ENCODE measurements at places on chromosomes 6 and 20.

DNA sequence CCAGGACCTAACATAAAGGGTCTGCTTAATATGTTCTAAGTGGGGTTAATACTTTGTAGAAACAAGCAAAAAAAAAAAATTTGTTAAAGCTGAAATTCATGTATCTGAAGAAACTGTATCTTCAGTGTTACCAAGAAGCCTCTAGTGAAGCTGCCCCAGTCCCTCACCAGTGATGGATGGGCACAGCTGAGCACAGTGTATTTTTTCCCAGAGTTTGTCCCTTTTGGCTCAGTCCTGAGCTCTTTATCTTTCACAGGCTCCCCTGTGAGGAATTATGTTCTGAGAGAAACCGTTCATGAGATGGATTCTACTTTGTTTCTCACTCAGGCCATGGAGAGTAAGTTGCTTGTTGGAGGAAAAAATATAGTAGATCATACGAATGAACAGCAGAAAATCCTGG, 38.4 kb downstream of the KIF3B start:
- DNase-seq, result no peak

DNA sequence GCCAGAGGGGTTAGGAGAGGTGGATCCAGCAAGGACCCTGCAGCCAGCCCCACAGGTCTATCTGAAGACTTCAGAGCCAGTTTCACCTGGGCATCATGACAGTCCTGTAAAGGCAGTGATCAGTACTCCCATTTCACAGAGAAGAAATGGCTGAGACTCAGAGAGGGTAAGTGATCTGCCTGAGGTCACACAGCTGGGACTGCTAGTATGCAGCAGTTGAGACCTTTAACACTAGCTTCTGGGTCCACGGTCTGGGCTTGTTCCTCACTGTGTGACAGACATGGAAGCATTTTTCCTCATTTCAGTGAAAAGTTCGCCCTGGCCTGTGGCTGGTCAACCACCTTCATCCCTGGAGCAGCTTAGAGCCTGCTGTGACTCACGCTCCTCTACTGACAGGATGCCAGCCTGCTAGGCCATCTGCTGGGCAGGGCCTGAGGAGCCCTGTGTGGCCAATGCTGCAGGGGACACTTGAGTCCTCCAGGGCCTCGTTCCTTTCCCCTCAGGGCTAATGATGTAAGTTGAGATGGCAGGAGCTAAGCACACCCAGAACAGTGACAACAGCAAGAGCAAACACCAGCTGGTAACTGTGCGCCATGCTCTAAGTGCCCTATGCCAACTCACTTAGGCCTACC, 192.0 kb downstream of the LRFN2 start:
- DNase-seq, result no peak

DNA sequence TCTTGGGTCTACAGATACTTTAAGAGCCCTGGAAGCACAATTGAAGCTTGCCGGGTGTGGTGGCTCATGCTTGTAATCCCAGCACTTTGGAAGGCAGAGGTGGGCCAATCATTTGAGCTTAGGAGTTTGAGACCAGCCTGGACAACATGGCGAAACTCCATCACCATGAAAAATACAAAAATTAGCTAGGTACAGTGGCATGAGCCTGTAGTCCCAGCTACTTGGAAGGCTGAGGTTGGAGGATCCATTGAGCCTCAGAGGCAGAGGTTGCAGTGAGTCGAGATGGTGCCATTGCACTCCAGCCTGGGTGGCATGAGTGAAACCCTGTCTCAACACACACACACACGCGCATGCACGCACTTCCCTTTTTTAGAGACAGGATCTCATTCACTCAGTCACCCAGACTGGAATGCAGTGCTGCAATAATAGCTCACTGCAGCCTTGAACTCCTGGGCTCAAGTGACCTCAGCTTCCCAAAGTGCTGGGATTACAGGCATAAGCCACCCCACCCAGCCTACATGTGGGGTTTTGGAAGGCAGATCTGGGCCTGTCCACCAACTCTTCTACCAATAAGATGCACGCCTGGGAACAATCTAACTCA, 182.5 kb upstream of the JARID2 start:
- peak; percentile 33 for DNase-seq

- peak; percentile 87 for DNase-seq
Observed at GRCh38 chr6:13487122-13488014, at the start of gene GFOD1. TSS of gene GFOD1 (minus strand) at chr6:13487600. CDS start at chr6:13486890, 710 bp downstream.

DNA sequence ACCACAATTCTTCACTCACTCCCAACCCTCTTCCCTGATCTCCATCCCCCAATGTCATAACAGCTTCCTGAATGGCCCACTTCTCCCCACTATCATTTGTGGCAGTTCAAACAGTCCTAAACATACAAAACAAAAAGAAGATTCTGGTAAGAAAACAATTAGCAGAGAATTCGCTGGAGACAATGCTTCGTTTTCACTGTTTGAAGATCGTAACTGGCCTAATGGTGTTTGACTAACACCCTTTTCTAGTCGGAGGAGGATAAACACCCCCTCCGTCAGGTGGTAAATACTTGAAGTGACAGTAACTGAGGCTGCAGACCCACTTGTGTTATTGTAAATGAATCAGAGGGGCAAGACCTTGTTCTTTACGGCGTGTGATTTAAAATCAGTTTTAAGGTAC, 3.8 kb downstream of the EYA2 start:
- no peak for DNase-seq

DNA sequence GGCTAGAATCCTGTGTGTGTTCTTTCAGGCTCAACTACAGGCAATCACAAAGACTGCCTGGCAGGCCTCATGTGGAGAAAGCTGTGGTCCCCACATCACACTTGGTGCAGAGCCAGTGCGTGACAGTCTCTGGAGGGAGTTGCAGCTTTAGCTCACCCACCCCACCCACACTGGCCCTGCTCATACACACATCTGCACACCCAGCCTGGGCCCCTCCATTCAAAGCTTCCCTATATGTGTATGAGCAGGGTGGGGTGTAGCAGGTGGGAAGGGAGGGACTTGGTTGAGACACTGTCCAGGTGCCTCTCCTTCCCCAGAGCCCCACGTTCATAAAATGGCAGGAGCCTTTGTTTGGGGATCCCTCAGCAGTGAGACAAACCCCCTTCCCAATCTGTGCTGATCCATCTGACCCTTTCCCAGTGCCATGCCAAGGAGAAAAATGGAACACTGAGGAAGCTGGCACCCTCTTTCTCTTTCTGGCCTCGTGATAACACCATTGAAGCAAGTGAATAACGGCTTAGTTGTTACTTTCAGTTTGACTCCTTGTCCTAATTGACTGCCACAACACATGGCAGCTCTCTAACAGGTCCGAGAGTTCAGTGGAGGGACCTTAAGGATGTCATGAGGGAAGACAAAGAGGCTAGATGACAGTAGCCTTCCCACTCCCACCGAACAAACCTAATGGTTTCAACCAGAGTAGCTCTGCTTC, 53.8 kb upstream of the NRSN1 start:
- no peak for DNase-seq
